ENCODE measurements at places on chromosomes 3 and 15.

GRCh38 chr15:99117563-99118257, 12.8 kb downstream of the SYNM start:
- DNase-seq, result no peak

GRCh38 chr3:111796566-111796965, 62.5 kb upstream of the PHLDB2 start:
- DNase-seq, result no peak

DNA sequence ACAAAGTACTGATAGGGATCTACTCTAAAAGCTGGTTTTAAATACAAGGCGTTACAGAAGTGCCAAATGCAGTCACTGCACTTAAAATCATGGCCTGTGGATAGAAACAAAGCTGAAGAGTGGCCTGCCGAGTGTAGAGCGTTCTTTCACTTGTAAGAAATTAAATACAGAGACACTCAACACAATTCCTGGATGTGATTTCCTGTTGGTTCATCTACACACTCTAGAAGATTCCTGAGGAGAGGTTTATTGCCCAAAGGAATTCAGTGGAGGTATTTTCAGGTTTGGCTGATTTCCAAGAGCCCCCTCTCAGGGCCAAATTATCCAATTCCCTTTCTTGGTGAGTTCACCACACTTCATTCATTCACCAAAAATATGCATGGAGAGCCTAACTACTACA, 200.3 kb upstream of the IL12A start:
- DNase-seq, result no peak

GRCh38 chr3:185164428-185165217, 11.8 kb upstream of the C3orf70 start:
- DNase-seq, result no peak

DNA sequence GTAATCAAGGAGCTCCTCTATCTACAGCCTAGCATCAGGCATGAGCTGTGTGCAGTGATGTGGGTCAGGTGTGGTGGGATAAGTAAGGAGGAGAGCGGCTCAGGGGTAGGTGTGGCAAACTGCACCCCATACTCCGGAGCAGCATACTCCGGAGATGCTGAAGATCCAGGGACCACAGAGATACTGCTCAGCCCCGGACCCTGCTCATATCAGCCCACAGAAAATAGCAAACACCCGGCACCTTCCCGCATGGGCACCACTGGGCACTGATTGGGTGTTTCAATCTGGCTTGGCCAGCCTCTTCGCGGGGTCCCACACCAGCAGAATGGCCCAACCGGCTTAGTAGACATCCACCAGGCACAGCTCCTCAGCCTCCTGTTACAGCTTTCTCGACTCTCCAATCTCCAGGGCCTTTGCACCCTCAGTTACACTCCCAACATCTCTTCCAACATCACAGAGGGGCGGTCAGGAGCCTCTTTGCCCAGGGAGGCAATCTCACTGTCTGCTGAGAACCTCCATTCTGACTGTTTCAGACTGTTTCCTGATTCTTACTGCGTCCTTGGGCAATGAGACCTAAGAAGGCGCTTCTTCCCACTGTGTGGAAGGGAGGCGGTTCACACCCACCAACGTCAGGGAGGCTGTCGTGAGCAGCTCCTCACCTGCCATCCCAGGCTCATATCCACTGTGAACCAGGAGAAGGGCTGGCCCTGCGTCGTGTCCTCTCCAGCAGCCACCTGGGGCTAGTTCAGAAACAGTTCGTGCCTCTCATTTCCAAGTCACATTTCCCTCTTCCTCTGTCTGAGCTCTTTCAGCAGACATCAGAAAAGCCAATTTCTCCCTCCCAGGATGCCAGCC, 59.8 kb downstream of the CAPN7 start:
- DNase-seq, result no peak

GRCh38 chr3:38347421-38348200, 1.0 kb downstream of the XYLB start:
- DNase-seq, result no peak

DNA sequence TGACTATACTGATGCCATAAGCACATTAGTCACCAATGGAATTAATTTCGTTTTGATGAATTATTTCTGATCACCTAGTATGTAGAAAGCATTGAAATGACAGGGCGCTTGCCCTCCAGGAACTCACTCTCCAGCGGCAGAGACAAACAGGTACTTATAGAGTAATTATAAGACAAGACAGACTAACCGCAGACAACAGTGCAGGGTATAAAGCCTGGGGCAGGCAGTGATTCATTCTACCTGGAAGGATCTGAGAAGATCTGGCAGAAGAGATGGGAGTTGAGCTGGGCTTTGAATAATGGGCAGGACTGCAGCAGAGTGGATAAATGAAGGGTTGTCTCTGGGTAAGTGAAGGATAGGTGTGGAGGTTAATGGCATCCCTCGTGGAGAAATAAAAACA, 331.8 kb downstream of the FGF12 start:
- no peak for DNase-seq

DNA sequence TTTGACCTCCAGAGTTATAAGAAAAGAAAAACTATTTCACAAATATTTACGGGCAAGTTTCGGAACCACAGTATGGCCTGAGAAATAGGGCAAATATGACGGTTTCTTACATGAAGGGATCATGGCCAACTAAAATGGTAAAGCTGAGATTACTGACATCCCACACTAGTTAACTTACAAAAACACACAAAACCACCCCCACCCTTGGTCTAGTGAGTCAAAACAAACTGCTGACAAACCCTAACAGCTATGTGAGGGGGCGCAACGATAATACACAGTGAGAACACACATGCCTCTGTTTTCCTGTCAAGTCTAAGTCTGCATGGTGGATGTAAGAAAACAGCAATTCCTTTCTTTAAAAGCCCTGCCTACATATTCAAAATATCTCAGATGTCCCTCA, 32.3 kb downstream of the CBLB start:
- no peak for DNase-seq

DNA sequence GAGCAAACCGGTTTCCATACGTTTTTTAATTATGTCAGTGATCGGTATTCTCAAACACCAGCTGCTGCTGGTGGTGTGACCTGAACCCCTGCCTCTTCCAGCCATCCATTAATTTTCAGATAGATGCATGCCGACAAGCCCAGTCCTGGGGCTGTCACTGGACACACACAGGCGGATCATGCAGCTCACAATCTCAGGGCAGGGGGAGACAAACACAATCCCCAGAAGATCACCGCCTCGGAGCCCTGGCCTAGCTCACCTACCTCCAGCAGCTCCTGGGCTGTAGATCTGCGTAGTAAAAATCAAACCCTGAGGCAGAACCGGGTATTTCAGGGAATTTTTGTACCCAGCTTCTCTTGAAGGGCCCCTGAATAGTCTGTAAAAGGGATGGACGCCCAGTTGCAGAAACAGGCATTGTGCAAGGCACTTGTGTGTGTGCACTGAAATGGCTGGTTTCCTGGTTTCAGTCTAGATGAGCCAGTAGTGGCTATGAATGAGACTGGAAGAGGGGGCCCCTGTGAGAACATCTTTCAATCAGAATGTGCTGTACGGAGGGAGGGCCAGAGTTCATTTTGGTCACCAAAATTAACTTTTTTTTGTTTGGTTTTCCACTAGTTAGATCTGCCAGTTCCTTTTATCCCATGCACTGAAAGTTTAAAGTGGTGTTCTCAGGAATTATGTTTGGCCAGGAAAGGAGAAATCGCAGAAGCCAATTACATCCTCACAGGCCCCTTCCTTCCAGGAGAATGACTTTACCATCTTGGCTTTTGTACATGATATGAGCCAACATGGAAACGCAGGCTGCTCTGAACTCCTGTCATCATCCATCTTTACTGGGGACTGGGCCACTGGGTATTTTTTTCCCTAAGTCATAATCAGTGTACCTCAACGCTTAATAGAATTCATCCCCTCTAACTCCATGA, 55.0 kb upstream of the RPL32 start:
- DNase-seq, result no peak

DNA sequence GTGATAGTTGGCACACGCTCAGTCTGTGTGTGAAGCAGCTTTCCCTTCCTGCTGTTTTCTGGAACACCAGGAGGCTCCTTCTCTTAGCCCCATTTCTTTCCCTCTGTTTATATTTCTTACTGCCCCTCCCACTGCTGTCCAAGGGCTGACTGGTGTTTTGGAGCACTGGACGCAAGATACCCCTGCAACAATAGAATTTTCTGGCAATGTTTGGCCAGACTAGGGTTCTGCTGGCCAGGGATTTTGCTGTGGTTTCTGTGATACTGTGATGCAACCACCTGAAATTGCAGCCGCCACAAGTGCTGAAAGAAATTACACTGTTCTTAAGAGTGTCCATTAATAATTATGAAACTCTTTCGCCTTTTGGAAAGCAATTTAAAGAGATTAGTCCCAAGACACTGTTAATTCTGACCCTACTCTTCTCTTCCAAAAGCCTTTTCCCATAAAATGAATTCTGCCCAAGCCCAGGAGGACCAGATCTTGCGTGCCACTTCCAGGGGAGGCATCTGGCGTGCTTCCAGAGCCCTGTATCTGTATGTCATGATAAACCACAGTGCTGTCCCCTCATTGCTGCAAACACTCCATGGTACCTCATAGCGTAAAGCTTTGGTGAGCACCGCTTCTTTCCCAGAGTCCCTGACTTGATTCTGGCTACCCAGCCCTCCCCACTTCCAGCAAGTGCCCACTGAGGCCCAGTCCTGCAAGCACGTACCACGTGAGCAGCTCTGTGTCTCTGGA, 159.4 kb upstream of the CHRM5 start:
- no peak for DNase-seq

DNA sequence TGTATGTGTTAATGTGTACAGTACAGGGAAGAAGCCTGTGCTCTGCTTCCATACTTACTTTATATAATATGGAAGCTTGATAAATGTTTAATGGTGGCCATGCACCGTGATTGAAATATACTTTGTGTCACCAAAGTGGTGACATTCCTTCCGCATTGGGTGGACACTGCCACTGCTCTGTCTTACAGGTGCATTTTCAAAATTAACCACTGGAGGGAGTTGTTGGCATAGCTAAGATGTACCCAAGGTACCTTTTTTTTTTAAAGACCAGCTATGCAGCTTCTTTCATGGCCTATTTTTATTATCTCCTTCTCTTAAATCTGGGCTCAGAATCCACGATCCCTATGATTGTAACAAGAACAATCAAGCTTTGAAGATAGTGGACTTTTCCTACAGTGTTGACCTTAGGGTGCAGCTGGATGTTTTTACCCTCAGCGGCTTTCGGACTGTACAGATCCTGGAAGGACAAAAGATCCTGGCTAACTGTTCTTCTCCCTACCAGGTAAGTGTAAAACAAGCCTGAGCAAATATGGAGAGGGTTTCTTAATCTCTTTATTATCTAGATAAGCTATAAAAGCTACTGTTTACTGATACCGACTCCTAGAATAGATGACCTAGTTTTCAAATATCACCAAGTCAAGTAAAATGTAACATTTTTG, 21.6 kb upstream of the PAK6 start:
- DNase-seq, result peak; percentile 78

Data from left kidney (tissue), 8 donors.